ENCODE measurements at places on chromosomes 2 and 18. TPM values are rescaled to one million over a fixed set of nuclear protein-coding genes. Genes with fewer than 3 reads are reported as not detected.

The BMP10 gene
- total RNA-seq = not detected

The MCFD2 gene
- total RNA-seq = 115 TPM

The UGT1A9 gene
- total RNA-seq = 4.7 TPM

The DTNB gene
- 9.3 TPM for total RNA-seq

The MYO5B gene
- total RNA-seq = 8.9 TPM

The LYPD6B gene
- not detected for total RNA-seq

The GEN1 gene
- total RNA-seq = 8.9 TPM

The MOGAT1 gene
- total RNA-seq = not detected

The C1QL2 gene
- 0.29 TPM for total RNA-seq

The IL1RL2 gene
- total RNA-seq = not detected

The ORC2 gene
- 11.2 TPM for total RNA-seq

The C2orf80 gene
- not detected for total RNA-seq

The AFF3 gene
- total RNA-seq = not detected

The KIF5C gene
- 0.39 TPM for total RNA-seq

The SEC11C gene
- 54.6 TPM for total RNA-seq

The POTEJ gene
- total RNA-seq = not detected

The FIGN gene
- total RNA-seq = 1.5 TPM

The ATP8B1 gene
- total RNA-seq = 6.2 TPM

The CRYBA2 gene
- total RNA-seq = not detected

The CRYGC gene
- not detected for total RNA-seq

The SLC16A14 gene
- total RNA-seq = 1.6 TPM

The OR6B2 gene
- total RNA-seq = not detected

The TRIB2 gene
- total RNA-seq = 0.49 TPM

The RNU2-63P gene
- total RNA-seq = not detected

The NEB gene
- total RNA-seq = 0.21 TPM

The SERPINB3 gene
- 0.10 TPM for total RNA-seq

The MTA3 gene
- total RNA-seq = 34.3 TPM

The UGT1A4 gene
- not detected for total RNA-seq

The MAP3K20 gene
- total RNA-seq = 33.3 TPM

The SPDYA gene
- total RNA-seq = 0.15 TPM

The RAB1A gene
- total RNA-seq = 251 TPM

The RNF138 gene
- total RNA-seq = 9.6 TPM

The RFX8 gene
- total RNA-seq = not detected

The ATP5MC3 gene
- total RNA-seq = 496 TPM

The CCDC150 gene
- 4.8 TPM for total RNA-seq

The KLHL41 gene
- total RNA-seq = 0.17 TPM

The C2orf15 gene
- total RNA-seq = 0.64 TPM

The CDC42EP3 gene
- total RNA-seq = 60.0 TPM

The RAD51AP2 gene
- not detected for total RNA-seq

The ELOA2 gene
- not detected for total RNA-seq

The LBX2 gene
- 3.7 TPM for total RNA-seq

The MOCOS gene
- total RNA-seq = 4.4 TPM

The CHPF gene
- total RNA-seq = 31.8 TPM

The METTL5 gene
- total RNA-seq = 69.9 TPM

The UCN gene
- total RNA-seq = 2.5 TPM

The EGR4 gene
- 0.09 TPM for total RNA-seq

The SLC38A11 gene
- not detected for total RNA-seq

The LCT gene
- total RNA-seq = 0.03 TPM

The HOXD13 gene
- total RNA-seq = 0.29 TPM

The MPP4 gene
- total RNA-seq = 0.07 TPM

The UGT1A5 gene
- not detected for total RNA-seq

Data from A549 treated with GW870086 at 1 μM for 4 hours (cell line).